ENCODE measurements at places on chromosomes 2 and 18.

DNA sequence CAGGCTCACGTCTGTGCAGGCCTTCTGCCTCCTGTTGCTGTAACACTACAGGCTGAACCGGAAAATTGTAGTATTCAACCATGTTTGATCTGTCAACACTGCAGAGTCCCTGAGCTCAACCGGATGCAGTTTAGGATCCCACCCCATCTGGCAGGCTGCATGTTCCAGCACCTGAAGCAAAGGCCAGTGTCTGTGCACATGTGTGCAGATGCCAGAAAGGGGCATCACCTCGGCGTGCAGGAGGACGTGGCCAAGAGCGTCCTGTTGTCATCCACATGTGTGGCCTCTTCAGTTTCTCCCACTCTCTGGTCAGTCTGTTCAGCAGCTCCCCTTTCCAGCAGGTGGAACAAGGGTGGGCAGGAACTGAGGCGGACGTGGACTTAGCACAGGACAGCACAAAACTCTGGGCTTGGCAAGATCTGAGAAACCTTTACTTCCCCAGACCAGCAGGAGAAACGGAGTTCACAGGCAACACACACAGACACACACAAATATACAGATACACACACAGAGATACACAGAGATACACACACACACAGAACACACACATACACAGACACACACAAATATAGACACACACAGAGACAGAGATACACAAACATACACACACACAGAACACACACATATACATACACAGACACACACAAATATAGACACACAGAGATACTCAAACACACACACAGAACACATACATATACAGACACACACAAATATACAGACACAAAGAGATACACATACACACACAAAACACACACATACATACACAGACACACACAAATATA, 111.3 kb downstream of the NDUFA10 start:
- no peak for DNase-seq

DNA sequence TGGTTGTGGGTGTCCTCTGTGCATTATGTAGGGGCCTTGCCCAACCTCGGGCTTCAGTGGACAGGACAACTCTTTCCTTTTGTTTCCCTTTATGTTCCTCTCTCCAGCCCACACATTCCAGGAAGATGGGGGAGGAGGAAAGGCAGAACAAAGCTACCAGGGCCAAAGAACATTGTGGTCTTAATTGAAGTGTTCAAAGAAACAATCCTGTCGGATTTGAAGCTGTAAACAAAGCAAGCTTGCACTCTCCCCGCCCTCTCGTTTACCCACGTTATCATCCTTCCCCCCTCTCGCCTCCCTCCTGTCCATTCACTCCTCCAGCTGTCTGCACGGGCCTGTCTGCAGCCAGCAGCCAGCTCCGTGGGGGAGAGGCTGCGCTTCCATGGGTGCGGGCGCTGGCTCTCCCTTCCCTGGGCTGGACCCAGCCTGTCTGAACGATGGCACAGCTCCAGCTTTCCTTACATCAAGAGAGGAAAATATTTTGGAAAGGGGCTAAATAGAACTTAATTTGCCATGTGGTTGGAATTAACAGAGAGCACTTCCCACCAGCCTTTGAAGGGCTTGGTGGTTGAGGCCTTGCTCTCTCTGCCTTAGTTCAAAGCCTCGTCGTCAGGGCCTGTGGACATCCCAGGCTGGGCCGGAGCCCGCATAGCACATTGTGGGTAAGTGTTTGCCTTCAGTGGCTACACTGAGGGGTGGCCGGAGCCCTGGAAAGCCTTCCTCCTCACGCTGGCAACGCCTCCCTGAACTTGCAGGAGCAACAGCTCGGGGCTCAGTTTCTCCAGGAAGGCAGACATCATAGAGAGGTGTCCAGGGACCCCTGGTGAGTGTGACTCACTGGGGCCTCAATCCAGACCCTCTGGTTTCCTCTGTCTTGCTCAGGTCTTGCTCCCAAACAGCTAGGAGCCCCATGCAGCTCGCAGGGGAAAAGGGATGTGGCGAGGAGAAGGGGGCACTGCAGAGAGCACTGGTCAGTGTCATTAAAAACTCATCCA, 60.6 kb upstream of the HS6ST1 start:
- DNase-seq, result peak; percentile 81

- no peak for DNase-seq
Measured at GRCh38 chr2:240139011-240139441, 1.4 kb downstream of the OTOS start.

GRCh38 chr18:57555134-57555533, 31.4 kb downstream of the FECH start:
- DNase-seq, result no peak

- DNase-seq, result no peak
Measured at GRCh38 chr2:851680-852079, 99.0 kb upstream of the SNTG2 start.

GRCh38 chr2:174341995-174342685, 7.4 kb downstream of the SP9 start:
- DNase-seq, result no peak

DNA sequence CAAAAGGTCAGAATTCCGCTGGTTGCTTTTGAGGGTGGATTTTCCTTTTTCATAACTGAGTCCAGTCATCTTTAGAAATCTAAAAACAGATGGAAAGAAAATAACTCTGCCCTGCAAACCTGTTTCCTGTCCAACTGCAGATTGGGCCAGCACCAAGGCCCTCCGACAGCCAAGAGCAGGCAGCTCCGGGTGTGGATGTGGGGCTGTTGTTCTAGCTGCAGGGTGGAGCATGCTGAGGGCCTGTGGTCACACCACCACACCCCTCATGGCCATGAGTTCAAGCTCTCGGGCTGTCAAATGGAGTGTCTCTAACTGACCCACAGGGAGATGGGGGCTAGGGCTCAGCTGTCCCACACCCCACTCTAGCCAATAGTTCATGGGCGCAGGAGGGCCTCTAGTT, 69.3 kb upstream of the BZW1 start:
- no peak for DNase-seq

DNA sequence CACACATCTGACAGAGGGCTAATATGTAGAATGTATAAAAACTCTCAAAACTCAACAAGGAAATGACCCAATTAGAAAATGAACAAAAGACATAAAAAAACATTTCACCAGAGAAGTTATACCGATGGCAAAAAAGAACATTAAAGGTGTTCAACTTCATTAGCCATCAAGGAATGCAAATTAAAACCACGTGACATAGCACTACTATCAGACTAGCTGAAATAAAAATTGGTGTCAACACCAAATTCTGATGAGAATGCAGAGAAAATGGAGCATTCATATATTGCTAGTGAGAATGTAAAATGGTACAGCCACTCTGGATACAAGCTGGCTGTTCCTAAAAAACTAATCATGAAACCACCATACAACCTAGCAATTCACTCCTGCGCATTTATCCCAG, 128.0 kb downstream of the INSIG2 start:
- no peak for DNase-seq

DNA sequence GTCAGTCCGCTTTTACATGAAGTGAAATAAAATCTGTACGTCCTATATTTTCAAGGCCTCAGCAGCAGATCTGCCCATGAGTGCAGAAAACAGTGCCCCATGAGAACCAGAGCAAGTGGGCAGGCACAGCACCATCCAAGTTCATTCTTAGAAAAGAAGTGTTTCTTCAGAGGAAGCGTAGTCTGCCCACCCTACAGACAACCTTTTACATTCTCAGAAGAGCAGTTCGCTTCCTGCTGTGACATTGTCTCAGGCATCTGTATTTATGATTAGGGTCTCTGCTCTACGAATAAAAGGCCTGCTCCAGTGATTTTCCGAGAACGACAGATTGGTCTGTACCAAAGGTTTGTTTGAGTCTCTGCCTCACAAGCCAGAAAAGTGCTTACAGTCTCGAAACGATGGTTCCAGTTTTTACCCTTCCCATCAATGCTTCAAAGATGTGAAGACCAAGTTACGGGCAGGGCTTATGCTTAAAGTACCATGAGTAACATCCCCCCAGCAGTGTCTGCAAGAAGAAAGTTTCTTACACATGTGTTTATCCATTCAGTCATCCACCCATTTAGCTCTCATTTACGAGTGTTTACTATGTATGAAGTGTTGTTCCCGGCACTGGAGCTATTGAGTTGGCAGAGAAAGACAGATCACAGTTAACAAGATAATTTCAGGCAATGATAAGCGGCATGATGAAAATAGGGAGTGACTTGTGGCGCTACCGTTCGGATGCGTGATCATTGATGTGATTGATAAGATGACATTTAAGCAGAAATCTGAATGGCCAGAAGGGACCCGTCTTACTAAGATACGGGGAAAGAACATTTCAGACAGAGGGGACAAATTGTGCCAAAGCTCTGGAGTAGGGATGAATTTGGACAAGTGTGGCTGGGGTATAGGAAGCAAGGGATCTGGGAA, 31.4 kb upstream of the CTLA4 start:
- DNase-seq, result no peak

GRCh38 chr2:102024410-102024809, 32.6 kb downstream of the IL1R2 start:
- no peak for DNase-seq

DNA sequence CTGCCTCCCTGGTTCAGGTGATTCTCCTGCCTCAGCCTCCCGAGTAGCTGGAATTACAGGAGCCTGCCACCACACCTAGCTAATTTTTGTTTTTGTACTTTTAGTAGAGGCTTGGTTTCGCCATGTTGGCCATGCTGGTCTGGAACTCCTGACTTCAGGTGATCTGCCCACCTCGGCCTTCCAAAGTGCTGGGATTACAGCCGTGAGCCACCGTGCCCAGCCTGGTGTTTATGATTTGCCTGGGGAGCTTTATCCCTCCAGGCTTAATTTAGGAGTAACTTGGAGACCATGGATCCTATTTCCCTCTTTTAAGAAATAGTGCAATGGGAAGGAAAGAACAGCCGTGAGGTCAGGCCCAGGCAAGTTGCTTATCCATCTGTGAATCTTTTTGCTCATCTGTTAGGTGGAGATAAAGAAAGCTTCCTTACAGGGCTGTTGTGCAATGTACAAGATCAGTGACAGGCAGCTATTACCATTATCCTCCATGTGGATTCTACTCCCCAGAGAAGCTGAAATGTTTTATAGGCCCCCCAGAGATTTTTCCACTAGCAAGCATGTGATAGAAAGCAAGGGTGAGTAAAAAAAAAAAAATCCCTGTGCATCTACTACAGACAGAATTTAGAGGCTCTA, 104.9 kb upstream of the MGAT5 start:
- DNase-seq, result no peak

- no peak for DNase-seq
Measured at GRCh38 chr2:210647151-210647550, 90.8 kb downstream of the CPS1 start.

DNA sequence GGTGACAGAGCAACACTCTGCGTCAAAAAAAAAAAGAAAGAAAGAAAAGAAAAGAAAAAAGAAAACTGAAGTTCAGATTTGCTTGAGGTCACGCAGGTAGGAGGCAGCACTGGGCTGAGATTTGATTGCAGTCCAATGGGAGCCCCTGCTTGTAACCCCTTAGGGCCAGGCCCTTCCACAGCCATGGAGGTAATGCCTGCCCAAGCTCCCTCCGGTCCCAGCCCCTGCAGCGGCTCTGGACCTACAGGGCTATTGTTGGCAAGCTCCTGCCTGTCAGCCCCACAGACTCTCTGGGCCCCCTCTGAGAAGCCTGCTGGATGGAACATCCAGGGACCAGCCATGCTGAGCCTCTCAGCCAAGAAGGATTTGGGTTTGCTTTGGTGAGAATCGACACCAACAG, 12.2 kb downstream of the ZFP36L2 start:
- no peak for DNase-seq

GRCh38 chr2:121351521-121352318, 66.7 kb upstream of the TFCP2L1 start:
- DNase-seq, result no peak

- peak; percentile 41 for DNase-seq
Measured at GRCh38 chr2:160918906-160919503, 241.2 kb upstream of the TANK start.
